Uterus (tissue), 4 donors: ENCODE measurements at places on chromosomes 5 and 9.

GRCh38 chr5:170519549-170519948 is 15.7 kb downstream of the KCNIP1 start:
- no peak overlapping the region for H3K27ac ChIP-seq
- H3K4me1 ChIP-seq: no peaks in the 10 kb centered on the region
- no peak overlapping the region for H3K4me3 ChIP-seq
- no peak for DNase-seq
- H3K36me3 ChIP-seq: no peaks in the 10 kb centered on the region
- H3K27me3 ChIP-seq: no peaks in the 10 kb centered on the region

- no peak for DNase-seq
- H3K36me3 ChIP-seq: no peaks in the 10 kb centered on the region
- peaks cover 17% of the 10 kb centered on the region for H3K4me1 ChIP-seq
- H3K27me3 ChIP-seq: peaks cover 32% of the 10 kb centered on the region
Observed at GRCh38 chr9:136799079-136799853, 3.1 kb downstream of the CCDC183 start.

DNA sequence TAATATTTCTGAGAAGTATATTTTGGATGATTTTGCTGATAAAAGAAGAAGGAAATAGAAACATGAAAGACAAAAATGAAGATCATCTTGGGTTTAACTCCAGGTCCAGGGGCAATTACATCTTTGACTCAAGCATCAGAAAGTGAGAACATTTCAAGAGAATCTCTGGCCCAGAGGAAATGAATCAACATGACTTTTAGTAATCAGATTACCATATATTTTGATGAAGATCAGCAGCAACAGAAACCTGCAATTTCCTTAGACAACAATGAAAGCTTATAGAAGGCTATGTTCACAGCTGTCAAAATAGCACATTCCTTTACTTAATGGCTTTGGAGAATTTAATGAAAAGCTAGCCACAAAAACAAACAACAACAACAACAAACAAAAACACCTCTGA is 638.1 kb downstream of the EFNA5 start:
- DNase-seq: no peak
- H3K4me3 ChIP-seq: no peak overlapping the region
- no peaks in the 10 kb centered on the region for H3K36me3 ChIP-seq
- H3K27ac ChIP-seq: no peak overlapping the region
- H3K27me3 ChIP-seq: no peaks in the 10 kb centered on the region
- no peaks in the 10 kb centered on the region for H3K4me1 ChIP-seq

DNA sequence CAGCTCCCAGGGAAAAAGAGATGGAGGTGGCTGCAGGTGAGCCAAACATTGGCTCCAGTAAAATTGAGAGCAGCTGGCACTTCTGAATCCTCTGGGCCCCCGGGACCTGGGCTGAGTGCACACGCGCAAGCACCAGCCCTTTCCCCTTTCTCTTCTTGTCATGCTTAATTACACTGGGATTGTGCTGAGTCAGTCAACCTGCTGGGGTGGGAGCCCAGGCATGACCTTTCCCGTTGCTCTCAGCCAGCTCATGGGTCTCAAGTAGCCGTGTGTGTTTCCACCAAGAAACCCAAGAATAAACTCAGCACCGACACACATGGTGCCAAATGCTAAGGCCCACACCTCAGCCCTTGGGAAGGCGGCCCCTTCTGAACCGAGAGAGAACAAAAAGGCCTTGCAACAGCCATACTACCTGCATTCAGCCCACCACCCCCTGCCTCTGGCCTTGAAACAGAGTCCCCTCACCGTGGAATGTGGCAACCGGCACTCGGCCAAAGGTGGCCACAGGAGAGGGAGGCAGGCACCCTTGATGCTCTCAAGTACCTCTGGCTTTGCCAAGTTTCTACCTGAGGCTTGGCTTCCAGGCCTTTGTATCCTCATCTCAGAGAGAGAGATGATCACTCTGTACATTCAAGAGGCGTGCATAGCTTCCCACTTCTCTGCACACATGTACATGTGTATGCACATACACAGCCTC is 28.1 kb downstream of the SLIT3 start:
- H3K36me3 ChIP-seq: no peaks in the 10 kb centered on the region
- no peak for DNase-seq
- no peaks in the 10 kb centered on the region for H3K27me3 ChIP-seq

DNA sequence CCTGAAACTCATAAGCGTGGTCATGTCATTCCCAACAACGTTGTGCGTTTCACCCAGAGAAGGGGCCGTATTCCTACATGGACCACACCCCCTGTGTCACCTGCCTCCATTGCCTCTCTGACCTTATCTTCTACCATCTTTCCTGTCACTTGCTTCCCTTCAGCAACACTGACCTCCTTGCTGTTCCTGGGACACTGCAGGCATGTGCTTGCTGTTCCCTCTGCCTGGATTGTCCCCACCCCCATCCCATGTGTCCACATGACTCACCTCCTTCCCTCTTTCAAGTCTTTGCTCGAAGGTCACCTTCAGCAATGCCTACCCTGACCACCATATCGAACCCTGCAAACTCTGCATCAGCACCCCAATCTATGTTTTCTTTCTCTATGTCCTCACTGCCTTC is 133.2 kb upstream of the ZNF618 start:
- no peaks in the 10 kb centered on the region for H3K27me3 ChIP-seq
- DNase-seq: no peak
- no peaks in the 10 kb centered on the region for H3K36me3 ChIP-seq
- H3K4me1 ChIP-seq: no peaks in the 10 kb centered on the region
- H3K27ac ChIP-seq: no peak overlapping the region

GRCh38 chr5:95843733-95844223 is 21.3 kb upstream of the GLRX start:
- no peak overlapping the region for H3K27ac ChIP-seq
- H3K27me3 ChIP-seq: no peaks in the 10 kb centered on the region
- H3K4me3 ChIP-seq: no peak overlapping the region
- no peak for DNase-seq
- no peaks in the 10 kb centered on the region for H3K4me1 ChIP-seq
- no peaks in the 10 kb centered on the region for H3K36me3 ChIP-seq

- H3K36me3 ChIP-seq: no peaks in the 10 kb centered on the region
- no peak for DNase-seq
- no peak overlapping the region for H3K4me3 ChIP-seq
- H3K4me1 ChIP-seq: no peaks in the 10 kb centered on the region
- no peak overlapping the region for H3K27ac ChIP-seq
Observed at GRCh38 chr9:34197756-34198711, 19.2 kb downstream of the UBAP1 start.

GRCh38 chr9:129287619-129288305 is 109.7 kb upstream of the IER5L start:
- no peak for DNase-seq
- no peaks in the 10 kb centered on the region for H3K36me3 ChIP-seq
- no peaks in the 10 kb centered on the region for H3K4me1 ChIP-seq
- H3K4me3 ChIP-seq: no peak overlapping the region

- no peaks in the 10 kb centered on the region for H3K4me1 ChIP-seq
- no peaks in the 10 kb centered on the region for H3K36me3 ChIP-seq
- H3K27me3 ChIP-seq: no peaks in the 10 kb centered on the region
- H3K27ac ChIP-seq: no peak overlapping the region
Observed at GRCh38 chr9:35395706-35396101, 94.2 kb upstream of the RUSC2 start.

DNA sequence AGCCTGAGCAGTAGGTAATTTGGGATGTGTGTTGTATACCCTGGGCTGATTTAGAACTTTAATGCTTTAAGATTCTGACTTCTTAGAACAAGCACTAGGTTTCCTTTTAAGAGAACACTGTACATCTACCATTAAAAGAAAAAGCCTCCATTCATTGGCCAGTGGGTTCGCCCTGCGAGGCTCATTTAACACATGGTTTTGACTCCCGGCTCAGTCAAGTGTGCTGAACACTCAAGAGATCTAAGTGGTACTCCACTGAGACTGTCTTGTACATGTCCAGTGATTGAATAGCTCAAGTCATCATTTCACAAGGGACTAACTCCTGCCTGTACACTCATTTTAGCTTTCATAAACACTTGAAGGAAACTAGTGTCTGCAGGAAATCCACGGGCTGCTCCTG is 3.9 kb downstream of the FUBP3 start:
- no peak overlapping the region for H3K27ac ChIP-seq
- no peaks in the 10 kb centered on the region for H3K36me3 ChIP-seq

DNA sequence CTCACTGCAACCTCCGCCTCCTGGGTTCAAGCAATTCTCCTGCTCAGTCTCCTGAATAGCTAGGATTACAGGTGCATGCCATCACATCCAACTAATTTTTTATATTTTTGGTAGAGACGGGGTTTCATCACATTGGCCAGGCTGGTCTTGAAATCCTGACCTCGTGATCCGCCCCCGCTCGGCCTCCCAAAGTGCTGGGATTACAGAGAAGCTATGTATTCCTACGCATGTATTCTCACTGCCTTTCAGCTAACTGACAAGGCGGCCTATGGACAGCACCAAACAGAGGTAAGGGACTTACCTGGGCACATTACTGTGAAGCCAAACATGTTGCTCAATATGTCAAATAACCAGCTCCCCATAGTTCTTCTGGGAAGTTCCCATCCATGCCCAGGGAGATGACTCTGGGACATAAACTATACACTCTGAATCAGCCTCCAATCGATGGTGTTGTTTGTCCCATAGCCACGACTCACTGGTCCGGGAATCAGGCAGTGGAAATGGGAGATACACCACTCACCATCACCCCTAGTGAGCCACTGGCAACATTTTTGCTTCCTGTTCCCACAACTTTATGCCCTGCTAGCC is 114.6 kb downstream of the SYK start:
- H3K27ac ChIP-seq: no peak overlapping the region
- H3K27me3 ChIP-seq: no peaks in the 10 kb centered on the region
- no peak for DNase-seq
- no peaks in the 10 kb centered on the region for H3K36me3 ChIP-seq

GRCh38 chr9:89436963-89437625 is 60.8 kb downstream of the SEMA4D start:
- no peak overlapping the region for H3K4me3 ChIP-seq
- H3K4me1 ChIP-seq: no peaks in the 10 kb centered on the region
- DNase-seq: no peak
- H3K27me3 ChIP-seq: no peaks in the 10 kb centered on the region
- no peaks in the 10 kb centered on the region for H3K36me3 ChIP-seq
- no peak overlapping the region for H3K27ac ChIP-seq

DNA sequence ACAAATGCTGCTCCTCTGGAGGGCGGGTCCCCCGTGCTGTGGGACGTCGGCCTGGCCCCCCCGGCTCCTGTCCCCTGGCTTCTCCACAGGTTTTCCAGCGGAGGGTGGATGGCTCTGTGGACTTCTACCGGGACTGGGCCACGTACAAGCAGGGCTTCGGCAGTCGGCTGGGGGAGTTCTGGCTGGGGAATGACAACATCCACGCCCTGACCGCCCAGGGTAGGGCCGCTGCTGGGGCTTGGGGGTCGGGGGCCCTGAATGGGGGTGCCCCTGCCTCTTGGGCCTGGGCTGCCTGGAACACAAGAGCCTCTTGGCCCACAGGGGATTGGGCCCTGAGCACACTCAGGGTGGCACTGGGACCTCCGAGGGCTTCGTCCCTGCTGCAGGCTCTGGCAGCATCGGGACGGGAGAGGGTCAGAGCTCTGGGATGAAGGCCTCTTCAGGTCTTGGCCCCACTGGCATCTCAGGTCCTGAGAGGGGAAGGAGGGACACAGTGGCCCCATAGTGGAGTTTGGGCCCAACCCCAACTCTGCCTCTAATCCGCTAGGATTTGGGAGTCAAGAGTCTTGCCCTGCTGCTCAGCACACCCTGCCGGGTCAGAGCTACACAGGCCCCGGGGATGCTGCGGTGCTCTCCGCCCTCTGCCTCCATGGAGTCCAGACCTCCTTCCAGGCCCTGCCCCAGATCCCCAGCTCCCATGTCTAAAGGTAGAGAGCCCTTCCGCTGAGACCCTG is 5.2 kb downstream of the FCN2 start:
- H3K4me3 ChIP-seq: no peak overlapping the region
- no peak overlapping the region for H3K27ac ChIP-seq
- no peaks in the 10 kb centered on the region for H3K36me3 ChIP-seq
- H3K4me1 ChIP-seq: no peaks in the 10 kb centered on the region

GRCh38 chr9:120646948-120647347 is 67.0 kb upstream of the CDK5RAP2 start:
- no peak overlapping the region for H3K4me3 ChIP-seq
- no peak overlapping the region for H3K27ac ChIP-seq
- H3K27me3 ChIP-seq: no peaks in the 10 kb centered on the region
- H3K4me1 ChIP-seq: no peaks in the 10 kb centered on the region
- H3K36me3 ChIP-seq: no peaks in the 10 kb centered on the region

- no peaks in the 10 kb centered on the region for H3K27me3 ChIP-seq
- peaks cover 11% of the 10 kb centered on the region for H3K4me1 ChIP-seq
- no peaks in the 10 kb centered on the region for H3K36me3 ChIP-seq
- DNase-seq: no peak
Observed at GRCh38 chr9:128068386-128069205, 564 bp downstream of the SLC25A25 start.
